ENCODE measurements at places on chromosomes 16 and 17.

- no peak for DNase-seq
Observed at GRCh38 chr17:3038941-3039340, 24.5 kb downstream of the OR1D5 start.

GRCh38 chr17:69607162-69607834 lies 192.8 kb downstream of the MAP2K6 start:
- no peak for DNase-seq

DNA sequence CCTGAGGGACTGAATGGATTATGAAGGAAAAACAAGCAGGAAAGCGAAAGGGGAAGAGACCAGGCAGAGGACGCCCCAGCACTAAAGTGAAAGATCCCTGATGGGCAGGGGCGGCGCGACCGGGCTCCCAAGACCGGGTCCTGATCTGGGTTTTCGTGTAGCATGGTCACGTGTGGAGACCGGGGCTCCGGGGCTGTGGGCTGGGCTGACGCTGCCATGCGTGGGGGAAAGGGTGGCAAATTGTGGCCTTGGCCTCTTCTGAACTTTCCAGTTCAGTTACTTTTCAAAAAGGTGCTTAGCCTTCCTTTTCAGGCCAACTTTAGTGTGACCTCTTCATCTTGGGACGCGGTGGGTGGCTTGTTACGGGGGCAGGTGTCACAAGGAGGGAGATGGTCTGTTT lies 57.5 kb downstream of the METRNL start:
- no peak for DNase-seq

- DNase-seq, result no peak
Observed at GRCh38 chr17:1880851-1881630, 51.2 kb downstream of the RPA1 start.

DNA sequence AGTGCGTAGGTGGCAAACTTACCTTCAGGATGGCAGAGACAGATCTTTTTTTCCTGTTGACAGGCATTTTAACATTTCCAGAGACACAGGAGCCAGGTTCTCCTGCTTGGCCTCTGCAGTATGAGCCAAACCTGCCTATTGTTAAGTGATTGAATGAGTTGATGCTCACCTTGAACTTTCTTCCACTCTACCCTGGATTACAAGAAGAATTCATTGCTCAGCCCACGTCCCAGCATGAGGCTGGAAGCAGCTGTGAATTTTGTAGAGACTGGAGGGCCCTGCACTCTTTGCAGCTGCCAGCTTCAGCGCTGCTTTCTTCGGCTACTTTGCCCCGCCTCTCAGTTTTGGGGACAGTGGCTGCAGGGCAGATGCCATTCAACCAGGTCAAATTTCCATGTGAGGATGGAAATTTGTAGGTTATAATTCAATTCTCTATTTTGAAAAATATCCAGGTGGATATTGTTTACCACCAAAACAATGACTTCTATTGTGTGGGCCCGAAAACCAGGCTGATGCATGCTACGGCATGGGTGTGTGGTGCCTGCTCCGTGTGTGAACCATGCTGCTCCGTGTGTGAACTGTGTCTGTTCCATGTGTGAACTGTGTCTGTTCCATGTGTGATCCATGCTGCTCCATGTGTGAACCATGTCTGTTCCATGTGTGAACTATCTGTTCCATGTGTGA lies 75.2 kb upstream of the METTL9 start:
- DNase-seq, result no peak

- DNase-seq, result no peak
Observed at GRCh38 chr16:48444574-48444973, 59.4 kb upstream of the SIAH1 start.

DNA sequence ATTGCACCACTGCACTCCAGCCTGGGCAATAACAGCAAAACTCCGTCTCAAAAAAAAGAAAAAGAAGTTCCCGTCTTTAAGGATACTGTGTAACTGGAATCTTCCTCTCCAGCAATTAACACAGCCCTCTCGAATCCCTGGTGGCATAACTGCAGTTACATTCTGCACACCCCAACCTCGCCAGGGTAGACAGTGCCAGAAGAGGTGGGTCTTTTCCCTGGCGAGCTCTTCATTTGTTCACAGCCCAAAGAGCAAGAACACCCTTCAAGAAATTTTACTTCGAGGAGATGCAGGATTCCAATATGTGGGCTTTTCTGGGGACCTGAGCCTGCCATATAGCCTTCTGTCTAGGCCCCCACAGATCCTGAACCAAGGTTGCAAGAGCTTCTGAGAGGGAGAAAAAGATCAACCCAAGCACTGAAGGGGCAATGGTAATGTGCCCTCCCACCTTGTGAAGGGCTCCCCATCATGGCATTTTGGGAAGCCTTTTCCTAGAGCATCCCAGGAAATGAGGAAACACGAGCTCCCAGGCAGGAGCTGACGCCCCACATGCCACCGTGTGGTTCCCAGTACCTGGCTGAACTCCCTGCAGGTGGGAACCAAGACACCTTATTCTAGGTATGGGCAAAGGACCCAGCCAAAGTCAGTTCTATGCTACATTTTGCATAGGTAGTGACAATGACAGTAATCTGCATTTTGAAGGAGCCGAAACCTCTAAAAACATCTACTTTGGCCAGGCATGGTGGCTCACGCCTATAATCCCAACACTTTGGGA lies 26.9 kb downstream of the TK2 start:
- no peak for DNase-seq

DNA sequence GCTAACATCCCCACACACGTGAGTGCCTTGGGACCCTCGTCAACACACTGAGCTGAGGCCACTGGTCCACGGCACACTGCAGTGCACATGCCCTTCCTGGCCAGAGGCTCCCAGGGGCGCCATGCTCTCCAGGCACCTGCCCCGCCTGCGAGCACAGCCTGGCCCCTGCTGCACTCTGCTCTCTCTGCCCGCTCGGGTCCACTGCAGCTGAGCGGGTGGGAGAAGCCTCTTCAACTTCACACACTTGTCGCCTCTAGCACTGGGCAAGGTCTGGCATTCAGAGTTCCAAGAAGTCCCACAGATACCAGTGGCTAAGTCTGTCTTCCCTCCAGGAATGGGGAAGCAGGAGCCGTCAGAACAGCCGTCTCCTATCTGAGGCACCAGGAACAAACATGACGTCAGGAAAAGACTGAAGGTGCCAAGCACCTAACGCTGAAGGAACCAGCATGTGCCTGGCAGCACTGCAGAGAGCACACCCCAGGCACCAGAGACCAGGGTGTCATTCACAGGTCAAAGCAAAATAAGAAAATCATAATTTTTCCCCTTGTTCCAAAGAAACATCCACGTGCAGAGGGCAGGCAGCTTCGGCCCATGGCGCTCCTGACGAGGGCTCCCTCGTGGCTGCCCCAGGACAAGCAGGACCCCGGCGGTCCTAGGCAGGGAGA lies 82.9 kb downstream of the ZNF778 start:
- DNase-seq, result no peak

DNA sequence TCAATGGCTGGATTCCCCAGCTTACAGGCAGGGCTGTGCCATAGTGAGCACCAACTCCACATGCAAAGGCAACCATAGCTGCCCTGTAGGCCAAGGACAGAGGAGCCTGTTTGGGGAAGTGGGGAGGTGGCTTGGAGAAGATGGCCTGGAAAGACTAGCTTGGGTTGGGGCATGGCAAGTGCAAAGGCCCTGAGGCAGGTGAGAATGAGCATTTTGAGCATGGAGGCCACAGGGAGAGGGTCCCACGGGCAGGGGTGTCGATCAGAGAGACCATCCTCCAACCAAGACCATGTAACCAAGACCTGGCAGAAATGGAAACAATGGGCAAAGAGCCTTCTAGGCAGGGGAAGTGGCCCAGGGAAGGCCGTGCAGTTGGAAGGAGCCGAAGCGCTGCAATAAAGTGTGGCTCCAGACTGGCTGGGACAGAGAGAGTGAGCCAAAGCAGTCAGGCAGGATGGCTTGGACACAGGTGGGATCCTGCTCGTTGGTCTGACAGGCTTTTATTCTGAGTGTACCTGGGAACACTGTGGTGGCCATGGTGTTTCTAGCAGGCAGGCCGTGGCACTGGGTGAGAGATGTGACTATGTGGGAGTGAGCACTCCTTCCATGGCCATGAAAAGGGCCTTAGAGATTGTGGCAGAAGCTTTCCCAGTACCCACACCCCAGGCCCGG lies 24.8 kb upstream of the MPRIP start:
- DNase-seq, result no peak

- DNase-seq, result no peak
Observed at GRCh38 chr17:31273516-31273915, 23.5 kb downstream of the OMG start.

All from CD4-positive, alpha-beta T cell treated with Interleukin-6 at 100 ng/mL for 8 hours (primary cell).